RPMI8226 (cell line): ENCODE measurements at places on chromosomes 6 and 20.

GRCh38 chr6:130810307-130811030 is 16.7 kb upstream of the SMLR1 start:
- DNase-seq: no peak

GRCh38 chr6:3455147-3455568 is 1.7 kb downstream of the SLC22A23 start:
- DNase-seq: peak; percentile 76

- no peak for DNase-seq
These were observed 499.4 kb upstream of the NOX3 start for GRCh38 chr6:155955038-155955437.

DNA sequence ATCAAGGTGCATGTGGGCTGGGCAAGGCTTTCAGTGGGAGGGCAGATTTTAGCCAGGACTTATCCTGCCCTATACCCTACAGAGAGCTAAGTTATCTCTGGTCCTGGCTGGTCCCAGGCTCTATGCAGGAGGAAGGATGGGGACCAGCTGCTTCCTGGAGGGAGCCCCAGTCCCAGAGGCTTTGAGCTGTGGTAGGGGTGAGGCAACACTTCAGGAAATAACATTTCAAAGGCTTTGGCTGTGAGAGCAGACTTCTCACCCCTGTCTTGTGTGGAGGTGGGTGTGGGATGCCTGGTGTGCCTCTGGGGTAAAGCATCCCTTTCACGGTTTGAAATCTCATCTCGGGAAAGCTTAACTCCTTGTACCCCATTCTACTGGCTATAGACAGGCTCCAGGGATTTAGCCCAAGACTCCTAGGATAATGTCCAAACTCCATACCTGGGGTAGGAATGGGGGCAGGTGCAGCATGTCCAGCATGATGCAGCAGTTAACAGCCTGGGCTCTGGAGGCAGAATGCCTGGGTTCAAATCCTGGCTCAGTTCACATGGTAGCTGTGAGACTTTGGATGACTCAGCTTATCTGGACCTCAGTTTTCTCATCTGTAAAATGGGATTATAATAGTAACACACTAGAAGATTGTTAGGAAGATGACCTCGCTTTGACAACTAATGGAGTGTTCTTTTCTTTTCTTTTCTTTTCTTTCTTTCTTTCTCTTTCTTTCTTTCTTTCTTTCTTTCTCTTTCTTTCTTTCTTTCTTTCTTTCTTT is 27.5 kb upstream of the SIRPA start:
- no peak for DNase-seq

- DNase-seq: no peak
These were observed 139.9 kb downstream of the HIVEP2 start for GRCh38 chr6:142805042-142805441.
